ENCODE measurements at places on chromosomes 2 and 18.
A peak's percentile ranks its signal among the peaks of the same experiment; 100 is the strongest.

DNA sequence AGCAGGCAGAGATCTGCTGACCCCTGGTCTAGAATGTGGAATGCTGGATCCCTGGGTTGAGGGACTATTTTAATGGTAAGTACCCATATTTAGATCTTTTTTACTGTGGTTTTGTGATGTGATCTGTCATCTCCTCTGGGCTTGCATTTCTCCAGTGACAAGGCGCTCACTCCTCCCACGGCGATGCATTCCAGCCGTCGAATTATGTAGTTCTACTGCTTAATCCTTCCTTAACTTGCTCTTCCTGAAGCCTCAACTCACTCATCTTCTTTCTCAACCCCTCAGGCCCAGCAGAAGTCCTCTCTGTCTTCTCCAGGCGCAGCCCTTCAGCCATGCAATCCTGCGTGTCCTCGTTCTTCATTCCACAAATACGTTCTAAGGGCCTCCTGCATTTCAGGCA, 51.2 kb downstream of the HPCAL1 start:
- no peak for DNase-seq

GRCh38 chr2:24707143-24707542, 86.0 kb downstream of the PTRHD1 start:
- DNase-seq: no peak

DNA sequence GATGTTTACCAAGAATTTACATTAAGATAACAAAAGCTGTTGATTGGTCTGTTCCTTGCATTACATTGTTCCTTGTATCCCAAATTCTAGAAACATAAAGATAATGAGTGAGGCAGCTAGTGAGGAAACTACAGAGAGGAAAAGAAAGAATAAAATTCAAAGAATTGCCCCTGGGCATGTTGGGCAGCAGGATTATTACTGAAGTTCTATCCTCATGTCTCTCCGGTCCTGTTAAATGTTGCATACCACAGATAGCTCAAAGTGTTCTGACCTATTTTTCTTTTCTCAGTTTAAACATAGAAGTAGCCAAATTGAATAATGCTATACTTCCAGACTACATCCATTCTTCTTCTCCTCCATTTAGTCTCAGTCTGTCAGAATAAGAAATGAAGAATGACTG, 58.2 kb upstream of the DYNC1I2 start:
- DNase-seq: no peak

DNA sequence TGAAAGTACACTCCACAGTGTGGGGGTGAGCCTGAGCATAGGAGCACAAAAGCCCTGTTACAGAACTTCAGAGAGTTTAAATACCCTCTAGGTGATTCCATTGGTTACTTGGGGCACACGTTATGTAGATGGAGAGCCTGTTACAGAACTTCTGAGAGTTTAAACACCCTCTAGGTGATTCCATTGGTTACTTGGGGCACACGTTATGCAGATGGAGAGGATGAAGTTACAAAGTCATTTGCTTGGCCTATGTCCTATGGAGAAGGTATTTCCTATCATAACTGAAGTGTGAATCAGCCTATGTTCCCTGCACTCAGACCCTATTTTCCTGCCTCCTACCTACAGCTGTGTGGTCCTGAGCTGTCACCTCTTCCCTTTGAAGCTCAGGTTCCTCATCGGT, 3.8 kb upstream of the CAPN10 start:
- no peak for DNase-seq

GRCh38 chr2:45166229-45166890, 157.1 kb upstream of the SIX2 start:
- DNase-seq: no peak

- DNase-seq: no peak
Observed at GRCh38 chr2:238754259-238754658, 93.6 kb upstream of the TWIST2 start.

- no peak for DNase-seq
Observed at GRCh38 chr2:39723946-39724827, 54.9 kb downstream of the THUMPD2 start.

DNA sequence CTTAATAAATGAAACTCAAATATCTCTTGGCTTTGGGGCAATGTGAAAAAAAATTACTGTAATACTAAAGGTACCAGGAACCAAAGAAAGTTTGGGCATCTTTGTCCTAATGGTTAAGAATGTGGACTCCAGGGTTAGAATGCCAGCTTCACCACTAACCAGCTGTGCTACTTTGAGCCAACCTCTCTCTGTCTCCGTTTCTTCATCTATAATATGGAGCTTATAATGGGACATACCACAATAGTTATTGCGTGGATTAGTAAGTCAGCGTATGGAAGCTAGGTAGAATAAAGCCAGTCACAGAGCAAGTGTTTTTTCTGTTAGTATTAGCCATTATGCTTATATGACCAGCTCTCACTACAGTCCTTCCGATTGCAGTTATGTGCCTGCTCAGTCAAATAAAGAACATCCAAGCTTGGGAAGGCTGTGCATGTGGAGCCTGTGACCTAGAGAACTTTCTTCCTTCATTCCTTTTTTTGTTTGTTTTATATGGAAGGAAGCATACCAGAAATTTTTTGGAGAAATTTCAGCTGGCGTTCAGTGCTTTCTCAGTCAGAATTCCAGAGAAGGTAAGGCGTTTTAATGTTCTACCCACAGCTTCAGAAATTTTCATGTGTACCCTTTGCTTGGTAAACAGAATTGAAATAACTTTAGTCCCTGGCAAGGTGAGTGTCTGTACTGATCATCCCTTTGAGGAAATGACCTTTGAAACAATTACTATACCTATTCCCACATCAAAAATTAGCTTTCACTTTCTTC, 114.0 kb upstream of the RND3 start:
- DNase-seq: no peak

GRCh38 chr18:41906528-41907146, 48.4 kb upstream of the PIK3C3 start:
- peak; percentile 4 for DNase-seq

- DNase-seq: no peak
Observed at GRCh38 chr18:74198453-74198852, 50.1 kb downstream of the TIMM21 start.

DNA sequence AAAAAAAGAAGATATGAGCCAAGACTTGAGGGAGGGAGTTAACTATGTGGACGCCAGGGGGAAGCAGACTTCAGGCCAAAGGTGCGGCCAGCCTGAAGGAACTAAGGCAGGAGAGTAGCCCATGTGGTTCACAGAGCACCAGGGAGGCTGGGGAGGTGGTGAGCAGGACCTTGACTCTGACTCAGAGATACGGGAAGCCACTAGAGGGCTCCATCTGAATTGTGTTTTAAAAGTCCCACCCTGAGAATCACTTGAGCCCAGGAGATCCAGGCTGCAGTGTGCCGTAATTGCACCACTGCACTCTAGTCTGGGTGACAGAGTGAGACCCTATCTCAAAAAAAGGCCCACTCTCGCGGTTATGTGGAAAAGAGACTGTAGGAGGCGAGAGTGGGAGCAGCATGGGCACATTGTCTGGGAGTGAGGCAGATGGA, 12.3 kb downstream of the CEP192 start:
- no peak for DNase-seq

DNA sequence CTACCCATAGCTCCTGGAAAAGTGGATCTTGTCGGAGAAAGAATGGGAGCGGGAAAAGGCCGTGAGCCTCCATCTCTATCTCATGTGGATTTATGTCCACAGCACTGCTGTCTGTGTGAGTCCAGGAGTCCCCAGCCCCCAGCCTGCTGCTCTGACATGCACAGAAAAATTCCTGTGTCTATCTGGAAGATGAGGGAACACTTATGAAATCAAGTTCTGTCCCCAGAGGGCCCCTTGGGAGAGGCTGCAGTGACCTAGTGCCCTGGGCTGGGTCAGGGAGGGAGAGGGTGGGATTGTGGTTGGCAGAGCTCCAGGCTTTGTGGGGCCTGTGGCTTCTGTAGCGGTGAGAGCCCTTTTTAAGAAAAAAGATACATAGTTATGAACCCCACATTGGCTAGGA, 37.6 kb downstream of the HJURP start:
- DNase-seq: no peak

DNA sequence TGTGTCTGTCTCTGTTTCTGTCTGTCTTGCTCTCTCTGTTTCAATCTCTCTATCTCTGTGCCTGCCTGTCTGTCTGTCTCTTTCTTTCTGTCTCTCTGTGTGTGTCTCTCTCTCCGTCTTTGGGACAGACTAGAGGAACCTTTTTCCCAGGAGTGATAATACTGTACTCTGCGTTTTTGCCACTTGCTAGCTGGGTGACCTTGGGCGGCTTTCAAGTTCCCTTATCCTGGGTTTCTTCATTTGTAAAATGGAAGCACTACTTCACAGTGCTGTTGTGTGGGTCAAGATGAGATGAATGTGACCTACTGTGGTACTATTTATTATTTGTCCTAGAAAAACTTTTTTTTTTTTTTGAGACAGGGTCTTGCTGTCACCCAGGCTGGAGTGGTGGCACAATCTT, 42.4 kb downstream of the HPCAL1 start:
- no peak for DNase-seq

- peak; percentile 44 for DNase-seq
Observed at GRCh38 chr2:65055422-65056214, 598 bp upstream of the CEP68 start.

- DNase-seq: no peak
Observed at GRCh38 chr2:223853425-223853837, 16.0 kb upstream of the AP1S3 start.

GRCh38 chr2:144858211-144858610, 338.3 kb upstream of the ZEB2 start:
- no peak for DNase-seq

DNA sequence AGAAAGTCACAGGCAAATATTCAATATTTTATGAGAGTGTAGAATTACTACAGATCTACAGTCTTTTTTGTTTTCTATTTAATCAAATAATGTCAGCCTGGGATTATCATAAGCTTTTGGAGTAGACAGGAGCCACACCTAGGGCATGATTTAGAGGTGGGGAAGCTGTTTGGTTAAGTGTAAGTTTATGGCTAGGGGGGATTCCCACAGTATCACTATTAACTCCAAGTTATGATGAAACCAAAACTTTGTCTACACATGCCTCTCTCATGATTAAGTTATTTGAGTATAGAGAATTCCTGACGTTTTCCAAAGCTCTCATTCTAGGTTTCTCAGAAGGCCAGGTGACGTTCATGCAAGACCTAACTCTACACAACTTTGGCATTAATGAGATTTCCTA, 2.1 kb downstream of the SERPINB10 start:
- no peak for DNase-seq

GRCh38 chr18:68763083-68763482, 34.8 kb upstream of the CCDC102B start:
- DNase-seq: no peak

DNA sequence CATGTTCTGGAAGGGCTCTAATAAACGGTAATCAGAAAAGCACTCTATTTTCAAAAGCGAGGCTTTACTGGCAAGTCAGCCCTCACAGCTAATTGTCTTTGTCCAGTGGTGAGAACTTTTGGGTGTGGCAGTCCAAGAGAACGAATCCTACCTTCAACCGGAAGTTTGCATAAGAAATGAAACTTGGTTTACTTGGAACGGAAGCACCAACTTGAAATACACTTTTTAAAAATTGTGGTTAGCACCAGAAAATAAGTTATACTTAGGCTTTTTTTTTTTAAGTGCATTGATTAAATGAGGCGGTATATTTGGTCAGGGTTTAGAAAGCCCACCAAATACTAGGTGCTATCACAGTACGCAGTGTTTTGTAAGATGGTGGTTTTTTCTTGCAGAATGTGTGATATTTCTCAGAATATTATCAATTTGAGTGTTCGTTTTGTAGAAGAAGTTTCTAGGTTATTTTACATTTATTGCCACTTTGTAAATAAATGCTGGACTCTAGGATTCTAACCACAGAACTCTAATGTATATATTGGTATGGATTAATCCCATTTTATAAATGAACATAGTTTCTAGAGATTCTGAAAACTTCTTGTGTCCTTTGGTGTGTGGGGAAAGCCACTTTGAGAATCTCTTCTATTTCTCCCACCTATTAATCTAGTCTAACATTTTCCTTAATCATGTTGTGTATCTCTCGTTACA, 1.2 kb downstream of the MYL12A start:
- DNase-seq: no peak

- DNase-seq: no peak
Observed at GRCh38 chr2:63755965-63756364, 85.7 kb upstream of the UGP2 start.

DNA sequence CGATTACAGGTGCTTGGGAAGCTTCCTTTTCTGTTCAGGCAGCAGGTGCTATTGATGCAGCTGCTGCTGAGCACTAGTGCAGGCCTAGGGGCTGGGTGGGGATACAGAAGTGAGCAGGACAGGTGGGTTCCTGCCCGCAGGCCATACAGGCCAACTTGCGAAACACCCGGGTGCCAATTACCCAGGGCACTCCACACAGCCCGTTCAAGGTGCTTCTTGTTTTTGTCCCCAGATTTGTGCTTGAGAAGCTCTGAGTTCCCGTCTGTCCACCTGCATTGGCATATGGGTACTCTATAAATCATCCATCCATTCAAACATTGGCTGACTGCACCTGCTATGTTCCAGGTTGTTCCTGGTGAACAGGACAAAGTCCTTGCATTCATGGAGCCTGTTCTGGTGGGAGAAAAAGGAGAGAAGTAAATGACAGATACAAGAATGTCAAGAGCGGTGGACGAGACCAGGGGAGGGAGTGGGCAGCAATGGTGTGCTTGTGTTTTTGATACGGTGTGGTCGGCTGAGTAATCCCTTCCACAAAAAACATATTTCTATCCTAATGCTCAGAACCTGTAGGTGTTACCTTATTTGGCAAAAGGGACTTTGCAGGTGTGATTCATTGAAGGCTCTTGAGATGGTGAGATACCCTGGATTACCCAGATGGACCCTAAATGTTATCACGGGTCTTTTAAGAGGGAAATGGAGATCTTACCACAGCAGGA, 31.4 kb downstream of the SH3BP4 start:
- DNase-seq: no peak

- no peak for DNase-seq
Observed at GRCh38 chr2:185860321-185860720, 121.7 kb downstream of the FSIP2 start.

DNA sequence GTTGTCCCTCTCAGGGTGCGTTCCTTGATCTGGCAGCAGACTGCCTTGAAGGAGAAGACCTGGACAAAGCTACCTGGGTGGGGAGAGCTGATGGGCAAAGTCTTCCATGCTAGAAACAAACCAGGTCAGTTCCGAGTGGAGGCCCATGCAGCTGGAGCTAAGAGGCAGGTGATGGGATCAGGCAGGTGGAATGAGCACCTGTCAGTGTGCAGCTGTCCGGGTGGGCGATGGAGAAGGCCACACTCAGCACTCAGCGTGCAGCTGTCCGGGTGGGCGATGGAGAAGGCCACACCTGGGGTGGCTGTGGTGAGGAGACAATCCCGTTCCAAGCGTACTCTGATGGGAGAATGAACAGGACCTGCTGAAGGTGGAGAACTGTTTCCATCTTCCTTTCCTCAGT, 237.3 kb upstream of the MYT1L start:
- no peak for DNase-seq

- no peak for DNase-seq
Observed at GRCh38 chr2:62410015-62410453, 96.0 kb downstream of the TMEM17 start.

GRCh38 chr2:207772081-207772843, 2.6 kb upstream of the FZD5 start:
- no peak for DNase-seq

GRCh38 chr2:114405247-114406116, 37.0 kb upstream of the DPP10 start:
- DNase-seq: no peak

GRCh38 chr2:105645031-105645937, 99.4 kb upstream of the NCK2 start:
- no peak for DNase-seq
